Activated CD8-positive, alpha-beta memory T cell treated with anti-CD3 and anti-CD28 coated beads for 1 hour (primary cell): ENCODE measurements at places on chromosomes 13 and 19.

GRCh38 chr13:95926231-95926630 is 127.0 kb downstream of the UGGT2 start:
- DNase-seq, result no peak

GRCh38 chr19:47486900-47487299 is 2.9 kb upstream of the KPTN start:
- no peak for DNase-seq

- DNase-seq, result no peak
These were observed 2.5 kb downstream of the RPS9 start for GRCh38 chr19:54203151-54203611.

DNA sequence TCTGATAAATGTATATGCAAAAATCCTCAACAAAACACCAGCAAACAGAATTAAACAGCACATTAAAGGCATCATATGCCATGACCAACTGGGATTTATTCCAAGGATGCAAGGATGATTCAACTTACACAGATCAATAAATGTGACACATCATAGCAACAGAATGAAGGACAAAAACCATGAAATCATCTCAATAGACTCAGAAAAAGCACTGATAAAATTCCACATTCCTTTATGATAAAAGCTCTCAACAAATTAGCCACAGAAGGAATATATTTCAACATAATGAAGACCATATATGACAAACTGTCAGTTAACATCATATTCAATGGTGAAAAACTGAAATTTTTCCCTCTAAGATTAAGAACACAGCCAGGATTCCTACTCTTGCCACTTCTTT is 691.6 kb downstream of the DIAPH3 start:
- DNase-seq, result no peak

- no peak for DNase-seq
These were observed 2.9 kb downstream of the UBL3 start for GRCh38 chr13:29847501-29847983.

DNA sequence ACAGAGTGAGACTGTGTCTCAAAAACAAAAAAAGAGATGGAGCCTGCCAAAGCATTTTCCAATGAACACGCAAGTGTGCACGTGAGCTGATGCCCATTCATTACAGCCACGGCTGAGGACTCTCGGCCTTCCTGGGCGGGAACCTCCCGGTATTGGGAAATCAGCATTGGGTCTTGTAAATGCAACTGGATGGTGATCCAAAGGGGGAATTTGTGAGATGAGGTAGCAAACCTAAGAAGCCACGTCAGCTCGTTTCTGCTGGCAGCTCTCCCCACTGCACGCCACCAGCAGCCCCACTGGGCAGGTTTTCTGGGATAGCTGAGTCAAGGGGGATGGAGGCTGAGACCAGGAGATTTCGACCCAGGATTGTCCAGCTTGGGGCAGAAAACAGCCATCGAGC is 11.5 kb downstream of the C13orf46 start:
- DNase-seq, result no peak
